ENCODE measurements at places on chromosomes 6 and 20. TPM values are rescaled to one million over a fixed set of nuclear protein-coding genes. Genes with fewer than 3 reads are reported as not detected.

DNA sequence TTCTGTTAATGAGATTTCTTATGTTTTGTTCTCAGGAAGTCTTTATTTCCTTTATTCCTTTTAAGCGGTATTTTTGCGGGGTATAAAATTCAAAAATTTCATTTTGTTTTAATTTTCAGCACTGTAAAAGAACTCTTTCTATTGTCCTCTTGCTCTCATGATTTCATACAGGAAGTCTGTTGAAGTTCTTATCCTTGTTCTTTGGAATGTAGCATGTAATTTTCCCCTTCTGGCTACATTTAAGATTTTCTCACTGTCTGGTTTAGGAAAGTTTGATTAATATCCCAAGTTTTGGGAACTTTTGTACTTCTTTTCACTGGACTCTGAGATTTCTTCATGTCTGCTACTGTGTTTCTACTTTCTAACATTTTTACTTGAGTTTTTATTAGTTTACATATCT is 581.4 kb upstream of the GJE1 start:
- no peaks in the 10 kb centered on the region for H3K4me1 ChIP-seq
- DNase-seq, result no peak
- no peaks in the 10 kb centered on the region for H3K36me3 ChIP-seq

GRCh38 chr6:143589162-143589561 is 77.6 kb upstream of the FUCA2 start:
- no peaks in the 10 kb centered on the region for H3K4me1 ChIP-seq
- H3K27ac ChIP-seq, result no peak overlapping the region
- no peak overlapping the region for H3K4me3 ChIP-seq
- H3K36me3 ChIP-seq, result no peaks in the 10 kb centered on the region

DNA sequence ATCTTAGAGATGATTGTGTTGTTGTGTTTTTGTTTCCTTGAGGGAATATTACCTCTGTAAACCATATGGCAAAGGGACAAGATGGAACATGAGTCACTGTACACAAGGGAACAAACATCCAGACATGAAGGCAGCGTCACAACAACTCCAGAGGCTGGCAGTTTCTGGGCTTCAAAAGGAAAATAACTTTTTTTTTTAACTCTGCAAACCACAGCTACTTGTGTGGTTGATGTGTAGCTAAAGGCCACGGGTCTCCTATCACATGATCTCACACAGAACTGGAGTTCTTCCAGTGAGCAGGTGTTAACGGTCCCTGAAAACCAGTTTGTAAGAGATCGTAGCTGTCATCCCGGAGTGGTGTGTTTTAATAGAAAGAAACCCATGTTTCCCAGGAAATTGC is 33.2 kb upstream of the HBS1L start:
- DNase-seq, result no peak
- H3K36me3 ChIP-seq, result no peaks in the 10 kb centered on the region

DNA sequence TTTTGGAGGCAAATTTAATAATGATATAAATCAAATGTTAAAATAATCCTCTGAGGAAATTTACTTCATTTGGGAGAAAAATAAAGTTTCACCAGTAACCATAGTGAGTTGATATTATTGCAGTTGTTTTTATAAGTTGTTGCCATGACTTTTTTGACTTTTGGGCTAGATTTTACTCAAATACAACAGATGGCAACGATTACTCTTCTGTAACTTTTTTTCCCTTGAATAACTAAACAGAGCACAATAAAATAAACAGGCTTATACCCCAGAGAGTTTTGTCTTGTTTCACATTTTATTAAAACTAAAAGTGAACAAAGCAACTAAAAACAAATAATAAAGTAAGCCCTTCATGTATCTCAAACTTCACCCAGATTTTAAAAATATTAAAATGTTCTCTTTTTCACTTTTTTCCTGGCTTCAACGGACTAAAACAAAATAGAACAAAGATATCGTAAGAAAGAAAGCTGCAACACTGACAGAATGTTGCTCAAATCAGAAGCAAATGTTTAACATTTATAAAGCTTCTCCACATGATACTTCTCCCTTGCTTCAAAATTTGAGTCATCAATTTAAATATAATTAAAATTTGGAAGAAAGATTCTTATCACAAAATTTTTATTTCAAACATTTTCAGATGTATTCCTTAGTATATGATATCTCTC is 42.5 kb upstream of the BMP5 start:
- no peak overlapping the region for H3K27ac ChIP-seq
- H3K4me1 ChIP-seq, result no peaks in the 10 kb centered on the region
- no peaks in the 10 kb centered on the region for H3K27me3 ChIP-seq
- no peak overlapping the region for H3K4me3 ChIP-seq
- no peak for DNase-seq

GRCh38 chr6:133240511-133241085 is 559 bp upstream of the EYA4 start:
- H3K36me3 ChIP-seq, result no peaks in the 10 kb centered on the region
- no peak overlapping the region for H3K27ac ChIP-seq
- no peak overlapping the region for H3K4me3 ChIP-seq
- H3K4me1 ChIP-seq, result peaks cover 6% of the 10 kb centered on the region
- no peak for DNase-seq

GRCh38 chr6:81772741-81773140 is 20.3 kb upstream of the TENT5A start:
- no peak overlapping the region for H3K27ac ChIP-seq
- H3K4me3 ChIP-seq, result no peak overlapping the region
- H3K36me3 ChIP-seq, result no peaks in the 10 kb centered on the region
- DNase-seq, result no peak
- no peaks in the 10 kb centered on the region for H3K27me3 ChIP-seq
- H3K4me1 ChIP-seq, result no peaks in the 10 kb centered on the region

PDE7B gene
- 0.56 TPM for total RNA-seq

GSS gene
- 17.6 TPM for total RNA-seq

Data from pancreas (tissue), 10 donors.